A549 treated with CORT108297 at 1 μM for 4 hours (cell line): ENCODE measurements at places on chromosomes 3 and 15. TPM values are rescaled to one million over a fixed set of nuclear protein-coding genes. Genes with fewer than 3 reads are reported as not detected.

The PXK gene
- 5.5 to 6.6 TPM (median 6.2 TPM) in 5 replicates for total RNA-seq

The KCNAB1 gene
- not detected in 5 replicates for total RNA-seq

The GHSR gene
- not detected in 5 replicates for total RNA-seq

The PTX3 gene
- total RNA-seq, result 0.59 to 1.2 TPM (median 1.1 TPM) in 5 replicates

The BMF gene
- total RNA-seq, result 1.1 to 1.7 TPM (median 1.5 TPM) in 5 replicates

The ACKR2 gene
- total RNA-seq, result 0.05 to 0.13 TPM (median 0.07 TPM) in 3 of 5 replicates, not detected in the others

The AP3B2 gene
- 0.57 to 0.94 TPM (median 0.74 TPM) in 5 replicates for total RNA-seq

The EXD1 gene
- not detected in 5 replicates for total RNA-seq

The NCEH1 gene
- 27.7 to 38.0 TPM (median 33.3 TPM) in 5 replicates for total RNA-seq
